ENCODE measurements at places on chromosomes 5 and 9. TPM values are rescaled to one million over a fixed set of nuclear protein-coding genes. Genes with fewer than 3 reads are reported as not detected.

Gene RPL12
- total RNA-seq = 3,026 TPM

Gene NPDC1
- total RNA-seq = not detected

DNA sequence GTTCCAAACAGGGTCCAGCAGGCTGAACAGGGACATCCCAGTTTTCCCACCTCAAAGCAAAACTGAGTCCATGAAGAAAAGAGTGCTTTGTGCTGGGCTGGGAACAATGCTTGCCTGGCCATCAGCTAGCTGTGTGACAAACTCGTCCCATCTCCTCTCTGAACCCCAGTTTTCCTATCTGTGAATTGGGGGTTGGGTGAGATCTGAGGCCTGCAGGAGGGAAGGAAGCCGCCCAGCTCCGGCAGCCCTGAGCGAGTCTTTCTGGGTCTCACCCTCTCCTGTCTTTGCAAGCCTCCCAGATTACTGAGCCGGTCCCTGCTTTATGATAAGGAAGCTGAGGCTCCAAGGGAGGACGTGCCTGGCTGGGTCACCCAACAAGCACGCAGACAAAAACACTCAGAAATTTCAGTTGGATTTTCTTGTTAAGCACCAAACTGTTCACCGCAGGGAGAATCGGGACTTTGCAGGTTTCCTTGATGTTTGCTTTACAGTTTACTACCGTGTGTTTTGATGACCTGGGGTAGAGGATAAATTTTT is 82.6 kb upstream of the LMX1B start:
- DNase-seq = no peak

DNA sequence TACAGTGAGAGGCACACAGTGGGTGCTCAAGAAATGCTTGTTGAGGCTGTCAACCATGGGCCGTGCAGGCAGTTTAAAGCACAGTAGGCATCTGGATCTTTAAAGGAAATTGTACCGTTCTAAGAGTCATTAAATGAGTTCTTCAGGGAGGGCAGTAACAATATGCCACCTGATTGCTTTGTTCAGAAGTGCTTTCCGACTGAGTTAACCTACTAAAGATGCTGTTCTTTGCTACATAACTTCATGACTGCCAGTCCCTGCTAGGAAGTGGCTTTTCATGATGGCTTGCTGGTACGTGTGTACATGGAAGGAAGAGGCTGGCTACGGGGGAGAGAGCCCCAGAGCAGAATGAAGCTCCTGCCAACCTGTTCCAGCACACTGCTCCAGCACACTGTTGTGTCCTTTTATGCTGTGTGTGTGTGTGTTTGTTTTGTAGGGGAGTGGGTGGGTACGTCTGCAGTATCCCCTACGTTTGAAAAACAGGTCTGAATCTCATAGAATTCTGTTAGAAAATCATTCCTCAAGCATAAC is 41.9 kb upstream of the PPP2R2B start:
- no peak for DNase-seq

Gene NR3C1
- 364 TPM for total RNA-seq

DNA sequence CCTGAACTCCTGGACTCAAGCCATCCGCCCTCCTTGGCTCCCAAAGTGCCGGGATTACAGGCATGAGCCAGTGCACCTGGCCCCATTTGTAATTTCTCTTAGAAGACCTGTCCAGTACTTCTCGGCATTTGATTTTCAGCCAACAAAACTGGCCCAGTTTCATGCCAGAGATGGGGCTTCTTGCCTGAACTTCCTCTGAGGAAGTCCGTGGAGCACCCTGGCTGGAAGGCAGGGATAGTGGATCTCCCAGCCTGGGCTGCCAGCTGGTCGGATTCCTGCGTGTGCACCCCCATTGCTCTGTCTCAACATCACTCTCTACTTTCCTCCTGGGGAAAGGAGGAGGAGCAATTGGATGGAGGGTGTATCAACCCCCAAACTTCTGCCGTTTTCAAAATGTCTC is 39.0 kb downstream of the FAM78A start:
- DNase-seq = no peak
